Cortex of kidney (tissue), 1 donor: ENCODE measurements at places on chromosomes 12 and 14.

DNA sequence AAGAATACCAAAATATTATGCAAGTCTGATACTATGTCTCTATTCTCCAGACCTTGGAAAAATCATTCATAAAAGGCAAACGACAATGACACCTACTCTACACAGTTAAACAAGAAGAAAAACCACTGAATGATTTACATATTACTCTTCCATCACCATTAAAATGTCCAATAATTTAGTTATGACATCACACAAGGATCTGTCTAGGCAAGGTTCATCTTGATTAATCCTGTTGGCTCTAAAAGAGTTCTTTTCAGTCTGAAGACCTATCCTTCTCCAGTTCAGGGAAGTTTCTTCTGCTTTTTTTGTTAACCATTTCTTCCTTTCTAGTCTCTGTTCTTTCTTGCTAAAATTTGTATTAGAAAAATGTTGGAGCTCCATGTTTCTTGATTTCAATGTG lies 64.0 kb downstream of the OSBPL8 start:
- no peak for DNase-seq

GRCh38 chr14:27634056-27634970 lies 1036.5 kb upstream of the NOVA1 start:
- no peak for DNase-seq

DNA sequence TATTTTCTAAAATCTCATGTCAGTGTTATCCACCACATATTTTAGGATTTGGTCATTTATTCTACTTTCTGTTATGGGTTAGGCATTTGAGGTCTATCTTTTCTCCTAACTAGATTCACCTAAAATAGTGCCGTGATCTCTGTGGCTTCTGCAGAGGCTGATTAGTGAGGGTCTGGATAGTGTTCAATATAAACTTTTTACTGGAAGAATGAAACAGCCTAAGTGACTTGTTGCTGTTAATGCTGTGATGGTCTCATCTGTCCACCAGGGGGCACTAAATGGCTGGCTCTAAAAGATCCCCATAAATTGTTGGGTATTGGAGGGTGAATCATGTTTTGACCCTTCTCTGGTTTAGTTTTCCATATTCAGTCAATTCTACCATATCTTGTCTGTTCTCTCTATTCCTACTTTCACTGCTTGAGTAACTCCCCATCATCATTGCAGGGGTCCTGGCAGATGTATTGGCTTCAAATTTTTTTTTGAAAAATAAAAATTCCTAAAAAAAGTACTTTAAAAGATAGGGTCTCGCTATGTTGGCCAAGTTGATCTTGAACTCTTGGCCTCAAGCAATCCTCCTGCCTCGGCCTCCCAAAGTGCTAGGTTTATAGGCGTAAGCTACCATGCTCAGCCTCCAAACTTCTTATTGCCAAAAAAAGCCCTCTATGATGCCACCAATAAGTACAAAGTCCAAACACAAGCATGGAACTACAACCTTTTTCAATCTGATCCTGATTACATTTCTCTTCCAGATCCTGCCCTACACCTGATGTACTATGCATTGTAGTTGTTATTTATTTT lies 6.9 kb downstream of the PABPN1 start:
- no peak for DNase-seq

DNA sequence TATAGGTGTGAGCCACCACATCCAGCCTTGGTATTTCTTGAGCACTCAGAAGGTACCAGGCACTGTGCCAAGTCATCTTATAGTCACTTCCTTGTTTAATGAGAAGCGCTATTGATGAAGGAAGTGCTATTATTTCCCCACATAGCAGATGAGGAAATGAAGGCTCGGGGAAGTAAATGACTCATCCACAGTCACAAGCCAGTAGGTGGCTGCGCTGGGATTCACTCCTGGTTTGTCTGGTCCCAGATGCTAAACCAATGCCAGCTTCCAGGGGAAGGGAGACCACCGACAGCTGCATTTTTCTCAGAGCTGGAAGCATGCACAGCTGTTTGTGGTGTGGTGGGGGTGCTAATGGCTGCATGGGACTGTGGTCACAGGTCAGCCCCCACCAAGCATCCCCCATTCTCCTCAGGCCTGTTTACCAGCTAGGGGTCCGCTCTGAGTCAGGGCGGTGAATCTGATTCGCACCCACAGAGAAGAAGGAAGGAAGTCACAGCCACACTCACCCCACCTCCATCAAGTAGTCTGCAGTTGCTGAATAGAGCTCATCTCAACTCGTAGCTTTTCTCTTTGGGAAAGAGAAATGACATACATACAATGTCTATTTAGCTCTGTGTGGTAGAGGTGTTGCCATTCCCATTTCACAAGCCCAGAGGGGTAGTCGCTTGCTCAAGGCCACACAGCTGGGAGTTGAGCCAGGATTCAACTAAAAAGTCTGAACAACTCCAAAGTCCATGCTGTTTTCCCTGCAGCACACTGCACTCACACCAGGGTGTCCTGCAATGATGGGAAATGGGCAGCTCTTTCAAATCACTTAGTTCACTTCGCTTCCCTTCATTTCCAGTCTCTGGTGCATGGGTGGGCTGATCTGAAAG lies 6.3 kb upstream of the LTBP2 start:
- no peak for DNase-seq

DNA sequence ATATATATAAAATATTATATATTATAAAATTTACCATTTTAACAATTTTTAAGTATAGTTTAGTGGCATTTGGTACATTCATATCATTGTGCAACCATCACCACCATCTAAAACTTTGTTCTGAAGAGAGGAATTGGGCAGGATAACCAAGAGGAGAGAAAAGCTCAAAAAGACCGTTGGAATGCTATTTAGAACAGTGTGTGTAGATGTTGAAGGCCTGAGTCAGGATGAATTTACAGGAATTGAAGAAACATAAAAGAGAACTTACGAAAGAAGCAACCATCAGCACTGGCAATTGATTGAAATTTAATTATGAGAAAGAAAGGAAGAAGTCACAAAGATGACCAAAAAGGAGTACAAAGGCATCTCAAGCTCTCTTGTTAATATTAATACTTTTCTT lies 196.9 kb upstream of the PWP1 start:
- DNase-seq, result no peak

DNA sequence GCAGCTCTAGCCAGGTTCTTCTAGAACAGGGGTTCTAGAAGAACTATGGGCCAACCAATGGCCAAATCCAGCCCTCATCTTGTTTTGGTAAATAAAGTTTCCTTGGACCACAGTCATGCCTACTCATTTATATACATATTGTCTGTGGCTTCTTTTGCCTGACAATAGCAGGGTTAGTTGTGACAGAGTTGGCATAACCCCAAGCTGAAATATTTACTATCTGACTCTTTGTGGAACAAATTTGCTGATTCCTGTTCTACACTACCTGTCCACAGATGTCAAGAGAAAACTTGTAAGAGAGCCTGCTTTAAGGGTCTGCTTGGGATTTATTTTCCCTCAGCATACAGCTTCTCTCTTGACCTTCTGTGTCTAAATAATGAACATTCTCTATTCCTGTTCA lies 289.0 kb downstream of the KSR2 start:
- DNase-seq, result no peak

DNA sequence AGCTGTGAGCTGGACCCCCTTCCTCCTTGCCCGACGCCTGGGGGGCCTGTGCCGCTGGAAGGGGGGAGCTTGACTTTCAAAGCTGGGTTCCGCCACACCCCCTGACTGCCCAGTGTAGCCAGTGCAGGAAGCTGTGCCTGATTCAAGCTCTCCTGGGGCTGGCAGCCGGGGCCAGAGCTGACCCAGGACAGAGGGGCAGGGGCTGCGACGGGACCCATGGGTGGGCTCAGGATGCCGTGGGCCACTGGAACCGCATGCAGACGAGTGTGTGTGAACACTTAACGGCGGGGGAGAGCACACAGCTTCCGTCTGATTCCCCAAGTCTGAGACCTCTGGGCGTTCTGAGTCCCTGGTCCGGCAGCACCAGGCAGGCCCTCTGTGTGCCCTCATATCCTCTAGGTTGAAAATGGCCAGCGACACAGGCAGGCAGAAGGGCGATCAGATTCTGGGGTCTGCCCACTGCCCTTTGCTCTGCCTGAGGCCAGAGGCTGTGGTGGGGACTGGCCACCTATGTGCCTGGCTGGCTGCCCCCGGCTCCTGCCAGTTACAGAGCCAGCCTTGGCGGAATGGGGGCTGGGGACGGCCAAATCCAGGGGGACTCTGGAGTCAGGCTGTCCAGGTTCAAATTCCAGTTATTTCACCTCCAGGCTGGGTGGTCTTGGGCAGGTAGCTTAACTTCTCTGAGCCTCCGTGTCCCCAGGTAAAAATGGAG lies 54.0 kb downstream of the CYP46A1 start:
- DNase-seq, result no peak

DNA sequence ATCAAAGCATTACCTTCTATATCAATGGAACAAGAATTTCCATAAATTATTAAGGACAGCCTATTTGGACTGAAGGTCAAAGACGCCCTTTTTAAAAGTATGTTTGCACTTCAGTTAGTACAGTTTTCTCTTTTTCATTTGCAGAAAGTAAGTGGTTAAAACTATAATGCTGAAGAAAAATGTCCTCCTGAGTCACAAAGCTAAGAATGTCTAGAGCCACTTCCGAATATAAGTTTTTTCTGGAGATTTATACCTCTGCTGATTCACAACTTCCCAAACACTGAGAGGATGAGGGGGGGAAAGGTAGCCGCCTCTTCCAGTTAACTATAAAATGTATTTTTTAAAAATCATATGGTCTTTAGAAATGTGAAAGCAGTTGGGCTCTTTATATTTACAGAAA lies 84.9 kb downstream of the DUSP6 start:
- no peak for DNase-seq

- no peak for DNase-seq
Observed at GRCh38 chr12:47032644-47033043, 46.8 kb upstream of the PCED1B start.

GRCh38 chr14:35046751-35047536 lies 872 bp downstream of the FAM177A1 start:
- no peak for DNase-seq

- no peak for DNase-seq
Observed at GRCh38 chr12:121801595-121802484, 2.0 kb upstream of the SETD1B start.

- no peak for DNase-seq
Observed at GRCh38 chr12:13799574-13799973, 181.8 kb downstream of the GRIN2B start.

GRCh38 chr14:71686677-71687076 lies 245.6 kb upstream of the RGS6 start:
- DNase-seq, result no peak
